Endothelial cell (in vitro differentiated cells): ENCODE measurements at places on chromosomes 12 and 14.

- DNase-seq: no peak
Observed at GRCh38 chr12:130070126-130070611, 92.1 kb upstream of the FZD10 start.

DNA sequence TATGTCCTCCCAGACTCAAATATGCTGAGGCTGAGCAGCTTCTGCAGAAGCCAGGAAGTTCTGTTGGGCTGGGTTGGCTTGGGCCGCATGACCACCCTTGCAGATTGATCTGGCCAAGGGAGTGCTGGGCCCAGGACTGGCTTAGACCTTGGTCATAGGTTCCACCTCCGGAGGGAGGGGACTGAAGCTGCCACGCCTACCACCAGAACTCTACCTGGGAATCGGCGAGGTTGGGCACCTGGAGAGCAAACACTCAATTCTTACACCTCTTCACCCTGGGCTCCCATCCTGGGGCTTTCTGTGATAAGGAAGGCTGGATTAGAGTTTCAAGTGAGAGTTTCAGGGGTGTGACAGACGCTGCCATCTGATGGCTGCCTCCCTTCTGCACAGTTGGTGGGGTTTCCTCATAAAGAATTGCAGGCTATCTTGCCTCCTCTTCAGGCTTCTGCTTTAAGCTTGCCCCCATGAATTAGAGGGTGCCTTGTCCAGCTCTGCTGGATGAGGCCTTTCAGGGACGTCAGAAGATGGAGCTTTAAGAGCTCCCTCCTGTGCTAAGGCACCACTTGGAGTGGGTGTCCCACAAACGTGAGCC, 5.8 kb downstream of the SLC24A4 start:
- DNase-seq: no peak

DNA sequence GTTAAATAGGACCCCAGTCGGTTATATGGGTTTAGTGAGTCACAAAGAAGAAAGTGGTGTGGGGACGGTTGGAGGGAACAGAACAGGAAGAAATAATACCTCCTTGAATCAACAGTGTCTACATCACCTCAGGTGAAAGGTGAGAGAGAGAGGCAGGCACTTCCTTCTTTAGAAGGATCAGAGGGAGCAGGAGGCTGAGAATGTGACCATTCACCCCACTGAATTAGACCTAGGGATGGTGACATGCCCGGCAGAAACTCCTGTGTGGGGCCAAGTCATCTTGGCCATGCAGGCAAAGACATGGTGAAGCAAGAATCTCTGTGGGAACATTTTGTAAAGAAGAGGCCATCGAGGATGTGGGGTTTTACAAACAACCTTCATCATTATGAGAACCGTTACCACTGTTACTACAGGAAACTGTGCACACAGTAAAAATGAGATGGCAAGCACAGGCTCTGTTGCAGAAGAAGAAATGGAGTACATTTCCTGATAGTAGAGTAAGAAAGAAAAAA, 1196.9 kb downstream of the VRK1 start:
- DNase-seq: no peak

GRCh38 chr14:67221248-67221981, 19.8 kb upstream of the PALS1 start:
- DNase-seq: no peak

- no peak for DNase-seq
Observed at GRCh38 chr12:79885911-79886490, 48.9 kb downstream of the PPP1R12A start.

GRCh38 chr14:105152794-105153241, 15.8 kb downstream of the JAG2 start:
- DNase-seq: no peak

DNA sequence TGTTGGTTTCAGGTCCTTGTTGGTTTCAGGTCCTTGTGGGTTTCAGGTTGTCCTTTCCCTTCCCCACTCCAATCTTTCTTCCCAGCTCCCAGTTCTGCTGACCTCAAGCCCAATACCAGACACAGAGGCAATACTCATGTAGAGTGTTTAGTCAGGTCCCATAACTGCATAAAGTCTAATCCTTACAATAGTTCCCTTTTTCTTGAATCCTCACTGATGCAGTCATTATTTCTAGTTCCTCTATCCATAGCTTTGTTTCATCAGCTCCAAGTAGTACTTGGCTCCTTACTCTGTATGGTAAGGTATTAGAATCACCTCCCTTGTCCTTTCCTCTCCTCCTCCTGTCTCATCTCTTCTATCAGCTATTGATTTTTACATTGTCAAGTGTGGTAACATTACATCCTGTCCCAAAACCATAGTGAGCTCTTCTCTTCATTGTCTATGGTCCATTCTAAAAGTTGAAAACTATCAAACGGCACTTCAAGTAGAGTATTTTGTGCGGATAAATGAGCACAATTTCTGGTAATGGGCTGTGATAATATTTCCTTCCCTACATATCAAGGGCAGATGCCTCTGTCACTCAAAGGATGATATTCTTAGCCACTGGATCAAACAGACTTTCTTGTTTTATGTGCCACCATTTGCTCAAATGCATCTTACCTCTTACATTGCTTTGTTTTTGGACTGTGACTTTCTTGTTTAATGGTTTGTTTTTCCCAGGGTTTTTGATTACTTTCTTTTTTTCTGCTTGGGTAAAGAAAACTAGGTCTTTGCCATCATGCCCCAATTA, 57.2 kb upstream of the JDP2 start:
- DNase-seq: no peak

DNA sequence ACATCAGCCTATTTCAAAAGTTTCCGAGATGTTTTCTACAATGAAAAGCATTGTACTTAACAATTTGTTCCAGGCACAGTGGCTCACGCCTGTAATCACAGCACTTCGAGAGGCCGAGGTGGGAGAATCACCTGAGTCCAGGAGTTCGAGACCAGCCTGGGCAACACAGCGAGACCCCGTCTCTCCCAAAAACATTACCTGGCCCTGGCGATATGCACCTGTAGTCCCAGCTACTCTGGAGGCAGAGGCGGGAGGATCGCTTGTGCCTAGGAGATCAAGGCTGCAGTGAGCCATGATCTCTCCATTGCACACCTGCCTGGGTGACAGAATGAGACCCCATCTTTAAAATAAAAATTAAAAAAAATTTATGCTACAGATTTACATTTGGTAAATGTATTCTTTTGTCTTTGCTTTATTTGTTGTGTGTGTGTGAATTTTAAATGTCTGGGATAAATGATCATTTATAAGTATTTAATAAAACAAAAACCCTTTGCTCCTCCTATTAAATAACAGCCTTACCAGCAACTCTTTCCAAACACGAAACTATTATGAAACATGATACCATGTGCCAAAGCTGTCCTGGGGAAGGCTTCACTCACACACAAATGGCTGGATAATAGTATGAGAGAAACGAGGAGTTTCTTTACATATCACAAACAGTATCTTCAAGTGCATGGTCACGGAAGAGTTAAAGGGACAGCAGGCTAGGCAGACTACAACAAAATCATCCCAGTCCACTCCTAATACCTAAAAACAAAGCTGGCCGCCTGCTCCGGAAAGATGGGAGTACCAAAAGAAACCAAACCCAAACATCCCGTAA, 1.1 kb downstream of the ATXN3 start:
- no peak for DNase-seq

DNA sequence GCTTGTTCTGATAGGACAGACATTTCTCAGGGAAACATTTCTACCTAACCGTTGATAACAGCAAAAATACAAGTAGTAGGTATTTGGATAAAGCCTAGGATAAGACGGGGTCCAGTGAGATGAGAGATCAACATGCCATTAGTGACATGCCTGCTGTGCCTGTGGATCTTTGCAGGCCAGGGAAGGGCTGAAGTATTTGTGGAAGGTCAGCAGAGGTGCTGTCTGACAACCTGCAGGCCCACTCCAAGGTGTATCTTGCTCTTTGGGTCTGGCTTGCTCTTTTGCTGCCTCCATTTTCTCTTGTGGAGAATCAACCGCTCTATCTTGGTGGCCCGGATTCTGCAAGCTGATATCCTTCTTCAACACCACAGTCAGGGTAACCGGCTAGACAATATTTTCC, 46.7 kb downstream of the MSRB3 start:
- DNase-seq: no peak

- DNase-seq: no peak
Observed at GRCh38 chr12:105384916-105385535, 54.5 kb downstream of the C12orf75 start.

GRCh38 chr12:52805739-52806138, 8.2 kb downstream of the KRT4 start:
- DNase-seq: no peak

GRCh38 chr12:116528065-116528464, 31.1 kb upstream of the MAP1LC3B2 start:
- DNase-seq: no peak

DNA sequence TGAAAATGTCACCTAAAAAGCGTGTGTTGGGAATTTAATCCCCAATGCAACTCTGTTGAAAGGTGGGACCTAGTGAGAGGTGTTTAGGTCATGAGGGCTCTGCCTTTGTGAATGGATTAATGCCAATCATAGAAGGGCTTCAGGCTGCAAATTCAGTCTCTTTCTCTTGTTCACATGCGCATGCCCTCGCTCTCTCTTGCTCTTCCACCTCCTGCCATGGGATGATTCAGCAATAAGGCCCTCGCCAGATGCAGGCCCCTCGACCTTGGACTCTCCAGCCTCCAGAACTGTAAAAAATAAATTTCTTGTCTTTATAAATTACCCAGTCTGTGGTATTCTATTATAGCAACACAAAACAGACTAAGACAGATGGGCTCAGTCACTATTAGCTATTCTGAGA, 55.4 kb downstream of the PLXNC1 start:
- no peak for DNase-seq

DNA sequence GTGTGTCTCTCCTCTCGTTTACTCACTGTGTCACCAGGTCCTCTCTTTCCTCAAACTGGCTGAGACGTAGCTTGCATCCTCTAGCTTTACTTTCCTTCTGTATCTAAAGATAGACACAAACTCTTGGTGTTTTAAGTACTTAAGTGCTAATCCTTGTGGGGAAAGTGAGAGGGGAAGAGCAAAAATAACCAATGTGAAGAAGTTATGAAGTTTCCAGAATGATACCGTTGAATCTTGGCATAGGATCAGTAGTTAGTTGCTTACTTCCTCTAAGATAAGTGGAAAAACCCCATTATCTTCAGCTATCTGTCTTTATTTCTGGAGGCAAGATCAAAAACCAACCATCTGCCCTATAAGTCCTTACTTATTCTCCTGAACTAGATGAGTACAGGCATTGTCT, 10.6 kb downstream of the FAR2 start:
- no peak for DNase-seq

- DNase-seq: no peak
Observed at GRCh38 chr14:69132513-69133181, 20.3 kb downstream of the DCAF5 start.

- no peak for DNase-seq
Observed at GRCh38 chr12:84072961-84073360, 839.6 kb downstream of the SLC6A15 start.

- DNase-seq: no peak
Observed at GRCh38 chr12:39723831-39724230, 104.2 kb upstream of the ABCD2 start.

- peak; percentile 11 for DNase-seq
Observed at GRCh38 chr12:64608901-64609535, 1.3 kb upstream of the RASSF3 start.

DNA sequence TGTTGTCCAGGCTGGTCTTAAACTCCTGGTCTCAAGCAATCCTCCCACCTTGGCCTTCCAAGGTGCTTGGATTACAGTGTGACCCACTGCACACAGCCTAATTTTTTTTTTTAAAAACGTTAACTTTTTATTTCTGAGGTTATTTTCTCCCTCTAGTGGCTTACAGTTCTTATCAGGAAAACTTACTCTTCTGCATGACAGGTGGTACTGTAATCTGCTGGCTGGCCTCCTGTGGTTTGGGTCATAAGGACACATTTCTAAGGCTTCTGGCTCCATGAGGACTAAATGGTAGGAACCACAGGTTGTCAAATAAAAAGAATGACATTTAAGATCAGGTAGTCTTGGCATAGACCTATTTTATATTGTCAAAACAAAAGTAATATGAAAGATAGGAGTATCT, 7.7 kb upstream of the NCKAP1L start:
- no peak for DNase-seq

GRCh38 chr12:100733817-100734593, 60.6 kb upstream of the ANO4 start:
- peak; percentile 20 for DNase-seq

- DNase-seq: no peak
Observed at GRCh38 chr12:21962236-21962635, 21.0 kb upstream of the ABCC9 start.

GRCh38 chr12:47247418-47247817, 167.7 kb upstream of the AMIGO2 start:
- DNase-seq: no peak

DNA sequence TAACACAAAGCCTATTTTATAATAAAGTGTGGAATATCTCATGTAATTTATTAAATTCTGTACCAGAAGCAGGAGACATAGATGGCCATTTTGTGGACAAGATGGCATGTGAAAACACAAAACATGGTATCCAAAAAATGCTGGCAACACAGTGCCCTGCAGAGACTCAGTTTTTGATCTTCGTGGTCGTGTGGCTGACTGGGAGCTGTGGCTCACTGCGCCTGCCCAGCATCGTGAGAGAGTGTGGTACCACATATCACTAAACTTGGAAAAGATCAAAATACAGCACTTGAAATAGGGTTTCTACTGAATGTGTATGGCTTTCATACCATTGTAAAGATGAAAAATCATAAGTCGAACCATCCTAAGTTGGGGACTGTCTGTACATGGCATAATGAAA, 43.0 kb upstream of the MANSC4 start:
- no peak for DNase-seq

DNA sequence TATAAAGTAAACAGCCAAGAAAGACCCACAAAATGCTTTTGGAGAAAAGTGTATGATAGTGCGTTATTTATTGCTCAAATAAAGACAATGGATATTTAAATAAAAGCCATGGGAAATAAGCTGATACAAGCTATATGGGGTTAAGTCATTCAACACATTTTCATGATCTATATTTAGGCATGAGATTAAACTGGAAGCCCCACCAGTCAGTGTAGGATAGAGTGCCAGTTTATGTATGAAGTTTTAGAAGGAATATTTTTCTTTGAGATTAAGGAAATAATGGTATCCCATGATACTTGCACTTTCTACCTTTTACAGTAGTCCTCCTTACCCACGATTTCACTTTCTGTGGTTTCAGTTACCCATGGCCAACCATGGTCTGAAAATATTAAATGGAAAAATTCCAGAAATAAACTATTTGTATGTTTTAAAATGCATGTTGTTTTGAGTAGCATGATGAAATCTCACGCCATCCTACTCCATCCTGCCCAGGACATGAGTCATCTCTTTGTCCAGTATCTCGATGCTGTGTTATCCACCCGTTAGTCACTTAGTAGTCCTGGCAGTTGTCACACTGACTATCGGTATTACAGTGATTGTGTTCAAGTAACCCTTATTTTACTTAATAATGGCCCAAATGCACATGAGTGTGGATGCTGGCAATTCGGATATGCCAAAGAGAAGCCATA, 22.3 kb downstream of the SYT1 start:
- DNase-seq: no peak

- no peak for DNase-seq
Observed at GRCh38 chr12:100248886-100249285, 18.0 kb downstream of the DEPDC4 start.

DNA sequence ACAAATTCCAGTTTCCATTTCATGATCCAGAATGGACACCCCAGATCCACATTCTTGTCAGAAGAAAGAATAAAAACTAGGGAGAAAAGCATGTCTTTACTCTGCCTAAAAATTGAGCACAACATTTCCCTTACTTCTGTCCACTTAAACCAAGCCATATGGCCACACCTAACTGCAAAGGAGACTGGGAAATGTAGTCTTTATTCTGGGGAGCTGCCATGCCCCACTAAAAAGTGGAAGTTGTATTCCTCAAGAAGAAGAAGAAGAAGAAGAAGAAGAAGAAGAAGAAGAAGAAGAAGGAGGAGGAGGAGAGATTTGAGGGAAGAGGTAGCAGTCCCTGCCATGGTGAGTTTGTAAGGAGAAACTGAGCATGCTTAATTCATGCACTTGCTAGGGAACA, 84.5 kb downstream of the GPR65 start:
- no peak for DNase-seq
